Breast epithelium (tissue), 4 donors: ENCODE measurements at places on chromosomes 5 and 9.

GRCh38 chr9:116389541-116390302, 236.1 kb downstream of the PAPPA start:
- DNase-seq, result no peak

DNA sequence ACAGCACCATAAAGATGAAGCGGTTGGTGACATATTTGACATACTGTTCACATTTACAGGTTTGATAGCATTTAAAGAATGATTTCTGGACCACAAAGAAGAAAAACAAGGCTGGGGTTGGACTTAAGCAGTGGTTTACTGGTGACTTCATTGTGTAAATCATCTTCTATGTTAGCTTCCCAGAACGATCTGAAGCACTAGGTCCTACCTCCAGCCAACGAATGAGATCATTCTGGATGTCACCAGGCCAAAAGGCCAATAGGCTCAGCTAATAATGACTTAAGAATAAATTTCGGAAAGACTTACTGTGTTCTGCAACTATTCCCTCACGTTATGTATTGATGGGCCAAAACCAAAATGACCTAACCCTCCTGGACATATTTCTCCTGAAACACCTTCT, 675.3 kb upstream of the CCNG1 start:
- no peak for DNase-seq

- DNase-seq, result no peak
Observed at GRCh38 chr9:108105885-108106284, 616.3 kb upstream of the KLF4 start.

GRCh38 chr5:124478264-124478663, 268.2 kb downstream of the ZNF608 start:
- DNase-seq, result no peak

DNA sequence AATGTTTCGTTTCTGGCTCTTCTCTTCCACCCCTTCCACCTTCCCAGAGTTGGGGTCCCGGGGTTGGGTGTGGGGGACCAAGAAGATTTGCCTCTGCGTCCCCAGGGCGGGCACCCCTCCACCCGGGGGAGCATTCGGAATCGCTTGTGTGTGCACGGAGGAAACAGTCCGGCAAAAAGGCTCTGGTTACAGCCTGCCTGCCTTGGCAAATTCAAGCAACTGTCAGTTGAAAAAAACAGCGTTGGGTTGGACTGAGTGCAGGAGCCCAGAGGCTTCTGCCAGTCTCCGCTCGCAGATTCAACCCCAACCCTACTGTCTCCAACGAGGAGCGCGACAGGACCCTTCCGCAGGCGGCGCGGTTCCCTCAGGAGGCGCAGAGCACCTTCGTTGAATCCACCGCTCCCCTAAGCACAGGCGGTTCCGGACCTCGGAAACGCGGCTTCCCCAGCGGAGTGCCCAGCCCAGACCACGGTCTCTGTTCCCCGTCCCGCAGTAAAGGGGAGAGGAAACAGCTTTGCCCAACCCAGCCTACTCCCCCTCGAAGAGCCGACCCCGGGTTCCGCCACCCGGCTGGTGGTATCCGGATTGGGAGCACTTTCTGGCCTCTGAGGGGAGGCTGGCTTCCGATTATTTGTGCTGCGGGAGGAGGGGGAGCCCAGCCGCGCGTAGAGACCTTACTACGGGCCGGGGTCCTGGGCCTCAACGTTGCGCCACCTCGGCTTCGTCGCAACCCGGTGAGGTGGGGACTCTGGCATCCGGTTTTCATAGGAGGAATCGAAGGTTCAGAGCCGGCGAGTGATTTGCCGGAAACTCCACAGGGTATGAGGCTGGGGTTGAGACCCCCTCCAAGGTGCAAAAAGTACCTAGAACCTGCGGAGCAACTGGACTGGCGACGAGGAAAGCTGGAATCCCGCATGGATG, 9.6 kb downstream of the LHX6 start:
- DNase-seq, result no peak

DNA sequence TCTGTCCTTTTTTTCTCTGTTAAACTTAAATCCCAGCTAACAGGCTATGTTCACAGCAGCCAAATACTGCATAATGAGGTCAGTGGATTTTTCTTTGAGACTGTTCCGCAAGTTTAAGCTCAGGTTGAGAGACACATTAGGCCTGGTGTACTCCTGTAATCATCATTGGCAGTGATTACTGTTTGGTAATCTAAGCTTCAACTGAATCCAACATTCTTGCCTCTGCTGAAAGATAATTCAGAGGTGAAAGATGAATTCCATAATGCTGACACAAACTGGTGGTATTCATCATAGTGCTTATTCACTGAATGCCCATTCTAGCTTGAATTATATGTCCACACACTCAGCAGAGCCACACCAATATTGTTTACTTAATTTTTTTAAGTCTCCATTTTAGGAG, 108.5 kb downstream of the NFIB start:
- DNase-seq, result no peak

GRCh38 chr9:134630393-134630790, 11.2 kb upstream of the COL5A1 start:
- no peak for DNase-seq

GRCh38 chr9:90832261-90832660, 30.6 kb downstream of the SYK start:
- DNase-seq, result no peak

- DNase-seq, result no peak
Observed at GRCh38 chr5:68240202-68240601, 24.6 kb downstream of the PIK3R1 start.
